Stimulated activated CD4-positive, alpha-beta T cell treated with anti-CD3 and anti-CD28 coated beads, Interleukin-15, amount 100 ng/mL, for 24 hours (primary cell): ENCODE measurements at places on chromosomes 11 and 22.

- no peak for DNase-seq
These were observed 2.4 kb downstream of the FADS1 start for GRCh38 chr11:61814247-61814957.

DNA sequence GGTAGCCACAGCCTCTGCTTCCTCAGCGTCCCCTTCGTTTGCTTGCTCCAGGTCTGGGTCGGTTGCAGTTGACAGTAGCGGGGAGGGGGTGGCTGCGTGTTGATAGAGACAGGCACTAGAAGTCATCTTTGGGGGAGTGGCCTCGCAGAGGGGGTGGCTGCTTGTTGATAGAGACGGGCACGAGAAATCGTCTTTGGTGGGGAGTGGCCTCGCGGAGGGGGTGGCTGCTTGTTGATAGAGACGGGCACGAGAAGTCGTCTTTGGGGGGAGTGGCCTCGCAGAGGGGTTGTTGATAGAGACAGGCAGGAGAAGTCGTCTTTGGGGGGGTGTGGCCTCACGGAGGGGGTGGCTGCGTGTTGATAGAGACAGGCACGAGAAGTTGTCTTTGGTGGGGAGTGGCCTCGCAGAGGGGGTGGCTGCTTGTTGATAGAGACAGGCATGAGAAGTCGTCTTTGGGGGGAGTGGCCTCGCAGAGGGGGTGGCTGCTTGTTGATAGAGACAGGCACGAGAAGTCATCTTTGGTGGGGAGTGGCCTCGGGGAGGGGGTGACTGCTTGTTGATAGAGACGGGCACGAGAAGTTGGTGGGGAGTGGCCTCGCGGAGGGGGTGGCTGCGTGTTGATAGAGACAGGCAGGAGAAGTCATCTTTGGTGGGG lies 328.3 kb downstream of the TBC1D22A start:
- DNase-seq = peak; percentile 14

DNA sequence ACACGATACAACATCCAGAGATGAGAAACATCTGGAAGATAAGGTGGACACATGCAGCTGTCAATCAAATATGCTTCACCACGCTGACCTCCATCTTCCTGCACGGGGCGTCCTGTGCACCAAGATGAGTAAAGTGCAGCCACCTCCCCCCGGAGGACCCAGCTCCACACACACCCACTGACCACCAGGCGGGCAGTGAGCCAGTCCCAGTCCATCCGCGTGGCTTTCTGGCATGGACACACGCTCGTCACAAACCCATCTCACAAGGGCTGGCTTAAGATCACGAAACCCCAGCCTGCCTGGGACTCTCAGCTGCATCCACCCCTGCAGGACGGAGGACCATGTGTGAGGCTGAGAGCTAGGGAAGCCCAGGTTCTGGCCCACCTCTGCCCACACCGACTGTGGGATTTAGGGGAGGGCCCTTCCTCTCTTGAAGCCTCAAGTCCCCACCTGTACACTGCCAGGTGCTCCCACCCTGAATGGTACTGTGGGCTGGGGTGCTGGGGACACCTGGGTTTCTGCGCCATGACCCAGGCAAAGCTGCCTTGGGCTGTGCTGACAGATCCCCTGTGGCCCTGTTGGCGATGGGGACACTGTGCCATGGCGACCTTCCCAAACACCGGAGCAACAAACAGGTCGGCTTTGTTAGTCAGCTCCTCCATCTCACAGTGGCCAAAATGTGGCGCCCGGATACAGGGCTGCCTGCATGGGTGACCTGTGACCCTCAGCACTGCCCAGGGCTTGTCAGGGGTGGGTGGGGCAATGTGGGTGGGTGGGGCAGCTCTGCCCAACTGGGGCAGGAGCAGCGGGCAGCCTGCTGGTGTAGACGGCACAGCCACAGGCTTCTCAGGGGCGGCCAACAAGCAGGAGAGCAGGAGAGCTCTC lies 629.0 kb downstream of the TBC1D22A start:
- no peak for DNase-seq

DNA sequence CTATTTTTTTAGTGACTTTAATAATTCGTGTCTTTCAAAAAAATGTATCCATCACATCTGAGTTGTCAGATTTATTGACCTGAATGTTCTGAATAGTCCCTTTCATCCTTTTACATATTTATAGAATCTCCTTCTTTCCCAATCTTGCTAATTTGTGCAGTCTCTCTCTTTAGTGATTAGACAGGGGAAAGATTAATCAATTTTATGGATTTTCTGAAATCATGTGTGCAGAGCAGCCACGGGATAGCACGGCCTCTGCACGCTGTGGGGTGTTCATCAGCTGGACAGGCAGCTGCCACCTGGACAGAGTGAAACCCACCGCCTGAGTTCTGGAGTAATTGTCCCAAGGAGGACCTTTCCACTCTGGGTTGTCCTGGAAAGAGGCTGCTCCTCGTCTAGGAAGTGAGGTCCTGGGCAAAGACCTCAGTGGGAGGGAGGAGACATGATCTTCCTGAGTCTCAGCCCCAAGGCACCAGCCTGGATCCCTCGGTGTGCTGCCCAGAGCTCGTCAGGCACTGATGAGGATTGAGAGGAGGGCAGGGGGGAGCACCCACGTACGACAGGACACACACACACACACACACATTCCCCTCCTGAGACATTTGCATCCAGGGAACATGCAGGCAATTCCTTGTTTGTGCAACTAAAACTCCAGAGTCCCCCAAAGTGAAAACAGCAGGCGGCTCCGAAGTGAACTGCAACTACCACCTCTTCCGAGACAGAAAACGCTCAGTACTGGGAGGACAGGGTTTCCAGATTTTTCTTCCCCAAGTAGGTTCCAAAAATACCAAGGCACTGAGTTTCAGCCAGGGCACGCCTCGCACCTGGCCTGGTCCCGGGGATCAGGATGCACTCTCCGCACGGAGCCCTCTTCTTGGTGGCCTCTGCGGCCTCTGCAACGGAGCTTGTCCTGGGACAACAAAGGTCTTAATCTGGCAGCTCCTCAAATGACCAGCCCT lies 22.5 kb upstream of the KRTAP5-6 start:
- DNase-seq = no peak

- no peak for DNase-seq
These were observed 116.3 kb downstream of the TIMP3 start for GRCh38 chr22:32917577-32918354.

- DNase-seq = peak; percentile 66
These were observed 196.9 kb downstream of the CSNK2A3 start for GRCh38 chr11:11155962-11156815.

GRCh38 chr22:46574993-46575910 lies 37.8 kb upstream of the CELSR1 start:
- DNase-seq = no peak

GRCh38 chr11:14914536-14914935 lies 22.5 kb upstream of the CYP2R1 start:
- no peak for DNase-seq

DNA sequence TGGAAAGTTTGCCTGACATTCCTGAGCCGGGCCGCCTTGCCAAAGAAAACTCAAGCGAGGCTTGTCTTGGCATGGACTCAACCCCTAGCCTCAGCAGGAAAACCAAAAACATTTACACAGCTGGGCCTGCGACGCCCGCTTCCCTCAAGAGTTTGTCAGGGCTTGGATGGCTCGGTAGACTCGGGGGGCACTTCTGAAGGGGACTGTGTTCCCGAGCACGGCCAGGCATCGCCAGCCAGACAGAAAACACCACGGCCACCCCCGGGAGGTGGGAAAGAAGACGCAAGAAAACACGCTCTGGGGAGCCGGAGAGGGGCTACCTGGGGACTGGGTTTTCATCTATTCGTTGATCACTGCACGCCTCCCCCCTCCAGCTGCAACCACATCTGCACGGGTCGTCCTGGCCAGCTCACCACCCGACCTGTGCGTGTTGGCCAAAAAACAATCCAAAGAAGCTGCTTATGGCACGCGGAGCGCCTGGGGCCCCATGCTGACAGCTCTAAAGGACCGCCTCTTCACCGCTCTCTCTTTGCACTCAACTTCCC lies 380.7 kb downstream of the MN1 start:
- DNase-seq = no peak

DNA sequence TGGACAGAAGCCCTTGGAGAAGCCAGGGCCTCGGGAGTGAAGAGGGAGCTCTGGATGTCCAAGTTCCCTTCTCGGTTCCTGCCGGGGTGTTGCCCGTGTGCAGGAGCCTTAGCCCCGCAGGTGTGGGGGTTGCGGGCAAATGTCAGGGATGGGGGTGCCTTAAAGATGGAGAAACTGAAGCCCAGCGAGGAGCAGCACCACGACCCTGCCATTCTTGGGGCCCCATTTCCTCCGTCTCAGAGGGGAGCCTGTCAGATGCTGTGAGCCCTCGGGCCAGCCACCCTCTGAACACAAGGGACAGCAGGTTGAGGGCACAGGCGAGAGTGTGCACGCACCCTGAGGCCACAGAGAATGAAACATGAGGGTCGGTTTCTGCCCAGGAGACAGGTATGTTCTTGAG lies 6.3 kb downstream of the OSBPL5 start:
- DNase-seq = no peak

GRCh38 chr22:30291058-30291892 lies 2.0 kb upstream of the CASTOR1 start:
- DNase-seq = no peak

GRCh38 chr11:106105986-106106385 lies 28.5 kb downstream of the AASDHPPT start:
- no peak for DNase-seq

DNA sequence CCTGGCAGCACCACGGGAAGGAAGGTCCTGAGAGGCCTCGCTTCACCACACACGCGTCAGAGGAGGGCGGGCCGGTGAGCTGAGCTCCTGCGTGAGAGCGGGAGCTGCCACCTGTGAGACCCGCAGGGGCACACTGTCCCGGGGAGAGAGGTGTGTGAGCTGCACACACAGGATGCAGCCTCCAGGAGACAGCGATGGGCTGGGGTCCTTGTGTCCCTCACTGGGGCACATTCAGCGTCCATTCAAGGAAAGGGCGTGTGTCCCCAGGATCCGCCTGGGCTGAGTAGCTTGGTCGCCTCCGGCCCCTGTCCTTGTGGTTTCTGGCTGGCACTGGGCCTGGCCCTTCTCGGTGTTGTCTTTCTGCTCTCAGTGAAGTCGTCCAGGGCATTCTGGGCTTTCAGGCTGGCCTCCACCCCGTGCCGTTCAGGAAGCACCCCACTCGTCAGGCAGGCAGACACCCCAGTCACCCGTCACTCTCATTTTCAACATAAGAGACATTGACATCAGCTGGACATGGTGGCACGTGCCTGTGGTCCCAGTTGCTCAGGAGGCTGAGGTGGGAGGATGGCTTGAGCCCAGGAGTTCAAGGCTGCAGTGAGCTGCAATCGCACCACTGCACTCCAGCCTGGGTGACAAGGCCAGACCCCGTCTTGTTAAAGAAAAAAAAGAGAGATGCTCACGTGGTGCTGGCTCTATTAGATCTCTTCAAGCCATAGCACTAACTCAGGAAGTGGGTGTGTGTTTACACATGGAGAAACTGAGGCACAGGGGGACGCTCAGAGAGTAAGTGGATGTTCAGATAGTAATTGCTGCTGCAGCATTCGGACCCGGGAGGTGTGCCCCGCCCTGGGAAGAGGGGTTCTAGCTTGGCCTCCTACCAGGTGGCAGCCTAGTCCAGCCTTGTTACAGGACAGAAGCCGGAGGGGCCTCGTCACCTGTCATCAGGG lies 1081.6 kb downstream of the BRD1 start:
- DNase-seq = no peak

- DNase-seq = no peak
These were observed 140.2 kb upstream of the TIMP3 start for GRCh38 chr22:32661296-32661695.
